Nephron progenitor cell (in vitro differentiated cells): ENCODE measurements at places on chromosomes 3 and 15.

DNA sequence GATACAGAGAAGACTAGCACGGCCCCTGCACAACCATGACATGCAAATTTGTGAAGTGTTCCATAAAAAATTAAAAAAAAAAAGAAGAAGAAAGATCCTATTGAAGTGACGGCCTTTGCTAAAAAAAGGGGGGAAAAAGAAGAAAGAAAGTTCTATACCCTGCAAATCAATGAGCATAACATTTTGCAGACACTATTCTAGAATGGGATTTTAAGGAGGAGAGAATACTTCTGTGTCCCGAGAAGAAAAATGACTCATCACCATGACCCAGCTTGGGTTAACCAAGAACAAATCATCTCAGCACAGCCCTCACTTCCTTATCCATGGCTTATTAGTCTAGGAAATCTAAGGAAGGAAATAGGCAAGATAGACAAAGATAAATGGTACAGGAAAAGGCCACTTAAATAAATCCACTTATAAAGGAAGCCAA lies 7.4 kb upstream of the SH3BP5 start:
- no peak for DNase-seq

DNA sequence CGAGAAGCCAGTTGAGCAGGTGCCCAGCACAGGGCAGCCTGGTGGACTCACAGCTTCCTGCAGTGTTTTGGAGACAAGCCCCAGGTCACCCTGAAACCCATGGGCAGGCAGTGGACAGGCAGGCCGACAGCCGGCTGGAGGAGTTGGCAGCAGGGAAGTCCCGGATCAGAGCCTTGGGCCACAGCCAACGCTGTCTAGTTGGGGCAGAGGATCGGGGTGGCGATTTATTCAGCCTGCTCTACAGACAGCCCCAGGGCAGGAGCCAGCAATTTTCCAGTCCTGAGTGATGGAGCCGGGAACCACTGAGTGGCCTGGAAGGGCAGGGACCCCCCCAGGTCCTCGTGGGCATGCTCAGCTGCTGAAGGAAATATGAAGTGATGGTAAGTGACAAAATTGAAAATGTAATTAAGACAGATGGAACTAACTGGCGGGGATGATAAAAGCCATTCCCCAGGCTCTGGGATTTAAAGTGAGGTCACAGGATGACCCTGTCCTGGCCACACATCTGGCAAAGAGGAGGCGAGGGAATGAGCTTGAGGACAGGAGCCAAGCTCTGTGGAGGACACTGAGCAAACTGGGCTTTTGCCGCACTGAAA lies 34.4 kb upstream of the TBC1D21 start:
- DNase-seq = no peak

DNA sequence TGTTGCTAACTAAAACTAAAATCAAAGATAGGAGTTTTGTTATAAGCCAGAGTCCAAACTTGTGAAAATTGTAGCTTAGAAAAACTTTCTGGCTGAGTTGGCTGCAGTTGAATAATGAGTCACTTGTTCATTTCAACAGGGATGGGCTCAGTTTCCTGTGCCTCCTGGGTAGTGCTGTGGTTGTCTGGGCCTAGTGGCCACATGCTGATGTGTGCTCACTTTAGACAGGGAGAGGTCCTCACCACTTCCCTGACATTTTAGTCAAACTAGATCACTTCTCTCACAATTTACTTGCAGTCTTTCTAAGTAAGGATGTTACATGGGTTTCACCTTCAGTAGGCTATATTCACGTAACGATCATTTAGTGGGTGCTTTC lies 6.3 kb upstream of the UBE2Q2 start:
- DNase-seq = no peak

GRCh38 chr15:45268135-45268534 lies 16.1 kb downstream of the SLC28A2 start:
- DNase-seq = no peak

DNA sequence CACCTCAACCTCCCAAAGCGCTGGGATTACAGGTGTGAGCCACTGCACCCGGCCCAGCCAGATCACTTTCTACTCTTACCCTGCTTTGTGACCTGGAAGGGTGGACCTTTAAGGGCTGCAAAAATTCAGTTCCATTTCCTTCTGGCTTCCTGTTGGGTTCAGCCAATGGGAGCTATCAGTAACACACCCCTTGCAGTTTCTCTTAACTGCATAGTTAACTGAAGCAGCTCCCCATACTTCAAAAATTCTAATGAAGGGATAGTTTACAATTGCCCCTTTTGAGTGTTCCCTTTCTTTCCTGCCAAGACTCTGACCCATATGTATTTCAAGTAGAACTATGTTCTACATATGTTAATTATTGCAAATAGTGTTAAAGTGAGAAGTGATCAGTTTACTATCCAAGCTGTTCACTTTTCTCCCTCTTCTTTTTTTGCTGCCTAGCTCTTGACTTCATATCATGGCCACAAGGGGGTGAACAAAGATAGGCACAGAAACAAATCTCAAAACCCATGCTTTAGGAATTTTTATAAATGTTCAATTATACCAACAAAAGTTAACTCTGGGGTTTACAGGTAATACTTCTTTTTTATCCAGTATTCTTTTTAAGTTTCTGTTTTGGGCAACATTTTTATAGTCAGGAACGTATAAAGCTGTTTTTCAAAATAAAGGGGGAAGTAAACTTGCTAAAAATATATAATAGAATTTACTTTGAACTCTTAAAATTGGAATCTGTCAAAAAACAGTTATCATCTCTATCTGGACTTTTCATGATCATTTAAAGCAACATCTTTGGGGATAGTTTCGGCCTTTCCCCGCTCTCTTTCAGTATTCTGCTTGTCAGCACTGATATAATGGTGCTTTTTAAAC lies 8.1 kb downstream of the PGBD4 start:
- DNase-seq = no peak

DNA sequence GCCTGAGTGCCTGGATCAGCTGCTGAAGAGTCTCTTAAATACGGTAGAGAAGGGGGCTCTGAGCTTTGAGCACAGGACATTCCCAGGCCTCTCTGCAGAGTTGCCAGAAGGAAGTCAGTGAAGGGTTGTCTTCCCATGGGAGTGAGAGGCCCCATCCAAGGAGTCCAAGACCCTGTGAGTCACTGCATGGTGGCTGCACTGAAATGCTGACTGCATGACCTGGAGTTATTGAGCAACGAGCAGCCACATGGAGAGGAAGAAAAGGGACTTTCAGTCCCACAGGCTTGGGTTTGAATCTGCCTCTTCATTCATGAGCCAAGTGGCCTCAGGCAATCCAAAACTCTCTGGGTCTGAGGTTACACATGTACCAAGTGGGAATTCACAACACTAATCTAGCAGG lies 69.6 kb upstream of the RASGRF1 start:
- DNase-seq = no peak

DNA sequence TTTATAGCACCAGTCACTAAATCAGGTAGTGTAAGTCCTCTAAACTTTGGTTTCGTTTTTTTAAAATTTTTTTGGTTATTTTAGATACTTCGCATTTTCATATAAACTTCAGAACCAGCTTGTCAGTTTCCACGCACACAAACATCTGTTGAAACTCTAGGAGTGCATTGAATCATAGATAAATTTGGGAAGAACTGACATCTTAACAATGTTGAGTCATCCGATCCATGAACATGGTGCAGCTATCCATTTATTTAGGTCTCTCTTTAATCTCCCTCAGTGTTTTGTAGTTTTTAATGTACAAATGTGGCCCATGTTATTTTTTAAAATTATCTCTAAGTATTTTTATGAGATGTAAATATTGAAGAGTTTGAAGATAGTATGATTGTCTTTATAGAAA lies 17.7 kb downstream of the TICRR start:
- DNase-seq = no peak

DNA sequence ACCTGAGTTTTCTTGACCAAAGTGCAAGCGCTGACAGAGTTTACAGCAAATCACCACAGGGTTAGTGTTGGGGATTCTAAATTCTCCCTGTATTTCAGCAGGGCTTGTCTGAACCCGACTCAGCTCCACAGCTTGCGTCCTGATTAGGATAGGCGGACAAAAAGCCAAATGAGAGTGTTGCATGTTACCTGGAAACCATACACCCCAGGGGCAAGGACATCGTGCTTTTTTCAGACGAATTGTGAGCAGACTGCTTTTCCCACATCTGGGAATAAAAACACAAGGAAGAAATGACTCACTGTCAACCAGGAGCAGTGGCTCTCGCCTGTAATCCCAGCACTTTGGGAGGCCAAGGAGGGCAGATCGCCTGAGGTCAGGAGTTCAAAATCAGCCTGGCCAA lies 3.0 kb downstream of the DZIP1L start:
- no peak for DNase-seq

DNA sequence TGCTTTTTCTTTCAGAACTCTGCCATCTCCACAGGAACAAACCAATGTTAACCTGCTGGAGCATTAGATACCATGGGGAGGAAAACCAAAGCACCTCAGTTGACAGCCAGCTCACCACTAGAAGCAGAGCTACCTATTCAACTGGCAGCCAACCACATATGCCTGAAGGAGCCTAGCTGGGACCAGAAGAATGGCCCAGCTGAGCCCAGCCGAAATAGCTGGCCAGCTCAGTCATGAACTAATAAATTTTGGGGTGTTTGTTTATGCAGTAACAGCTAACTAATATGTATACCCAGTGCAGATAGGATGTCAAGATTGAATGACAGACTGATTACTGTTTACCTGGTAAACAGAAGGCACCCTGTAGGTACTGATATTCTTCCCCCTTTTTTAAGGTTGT lies 1117.5 kb downstream of the TBL1XR1 start:
- DNase-seq = no peak

GRCh38 chr3:153680526-153680925 lies 440.7 kb upstream of the ARHGEF26 start:
- DNase-seq = no peak

- DNase-seq = no peak
Measured at GRCh38 chr3:5305684-5305989, 118.1 kb downstream of the EDEM1 start.

GRCh38 chr3:185701611-185702261 lies 115.6 kb downstream of the SENP2 start:
- DNase-seq = no peak

GRCh38 chr15:40538976-40539375 lies 25.9 kb downstream of the CCDC32 start:
- peak; percentile 72 for DNase-seq

DNA sequence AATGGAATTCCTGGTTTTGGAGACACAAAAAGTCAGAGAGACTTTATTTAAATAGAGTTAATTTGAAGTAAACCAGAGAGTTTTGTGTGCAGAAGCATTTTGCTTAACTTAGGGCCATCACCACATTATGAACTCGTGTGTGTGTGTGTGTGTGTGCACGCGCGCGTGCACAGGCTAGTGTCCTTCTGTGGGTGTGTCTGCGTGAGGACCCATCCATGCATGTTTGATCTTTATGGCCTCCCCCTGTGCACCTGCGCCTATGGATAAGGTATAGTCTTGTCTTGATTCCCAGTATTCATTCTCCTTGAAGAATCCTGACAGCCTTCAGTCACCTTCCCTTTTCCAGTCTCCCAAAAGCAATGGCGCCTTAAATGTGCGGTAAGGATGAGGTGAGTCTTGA lies 26.0 kb downstream of the MUC20 start:
- no peak for DNase-seq

- DNase-seq = no peak
Measured at GRCh38 chr15:60821462-60822061, 342.6 kb upstream of the ICE2 start.

DNA sequence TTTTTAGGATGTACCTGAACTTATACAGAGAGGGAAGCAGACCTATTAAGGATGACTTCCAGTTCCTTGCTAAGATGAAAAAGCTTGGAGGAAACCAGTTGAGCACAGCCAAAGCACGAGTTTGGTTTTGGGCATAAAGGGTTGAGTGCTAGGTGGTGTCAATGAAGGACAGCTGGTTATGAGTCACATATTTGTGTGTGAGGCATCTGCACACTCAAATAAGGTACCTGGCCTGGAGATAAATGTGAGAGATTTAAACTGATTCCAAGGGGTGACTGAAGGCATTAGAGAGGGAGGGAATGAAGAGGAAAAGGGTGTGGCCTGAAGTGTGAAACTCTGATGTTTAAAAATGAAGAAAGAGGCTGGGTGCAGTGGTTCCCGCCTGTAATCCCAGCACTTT lies 486.7 kb downstream of the DIPK2A start:
- DNase-seq = no peak

DNA sequence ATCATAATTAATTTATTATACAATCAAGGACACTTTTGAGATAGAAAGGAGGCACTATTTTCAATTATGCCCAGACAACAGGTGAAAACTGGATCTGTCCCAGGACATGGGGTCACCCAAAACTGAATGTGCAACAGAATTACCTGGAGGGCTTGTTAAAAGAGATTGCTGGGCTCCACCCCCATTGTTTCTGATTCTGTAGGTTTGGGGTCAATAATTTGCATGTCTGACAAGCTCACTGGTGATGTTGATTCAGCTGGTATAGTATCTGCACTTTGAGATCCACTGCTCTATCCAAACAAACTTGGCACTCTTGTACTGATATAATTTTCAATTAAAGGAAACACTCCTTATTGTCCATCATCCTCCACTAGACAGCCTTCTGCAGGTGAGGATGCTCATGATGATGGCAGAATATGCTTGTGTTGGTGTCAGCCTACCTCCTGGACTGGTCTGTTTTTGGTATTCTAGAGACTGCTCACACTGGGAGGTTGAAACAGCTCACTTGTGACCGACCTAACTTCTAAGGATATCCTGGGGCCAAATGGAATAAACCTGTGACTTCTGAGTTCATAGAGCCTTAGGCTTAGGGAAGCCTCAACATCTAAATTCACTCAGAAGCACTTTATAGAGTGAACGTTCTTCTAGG lies 2.2 kb downstream of the P2RY14 start:
- DNase-seq = no peak

DNA sequence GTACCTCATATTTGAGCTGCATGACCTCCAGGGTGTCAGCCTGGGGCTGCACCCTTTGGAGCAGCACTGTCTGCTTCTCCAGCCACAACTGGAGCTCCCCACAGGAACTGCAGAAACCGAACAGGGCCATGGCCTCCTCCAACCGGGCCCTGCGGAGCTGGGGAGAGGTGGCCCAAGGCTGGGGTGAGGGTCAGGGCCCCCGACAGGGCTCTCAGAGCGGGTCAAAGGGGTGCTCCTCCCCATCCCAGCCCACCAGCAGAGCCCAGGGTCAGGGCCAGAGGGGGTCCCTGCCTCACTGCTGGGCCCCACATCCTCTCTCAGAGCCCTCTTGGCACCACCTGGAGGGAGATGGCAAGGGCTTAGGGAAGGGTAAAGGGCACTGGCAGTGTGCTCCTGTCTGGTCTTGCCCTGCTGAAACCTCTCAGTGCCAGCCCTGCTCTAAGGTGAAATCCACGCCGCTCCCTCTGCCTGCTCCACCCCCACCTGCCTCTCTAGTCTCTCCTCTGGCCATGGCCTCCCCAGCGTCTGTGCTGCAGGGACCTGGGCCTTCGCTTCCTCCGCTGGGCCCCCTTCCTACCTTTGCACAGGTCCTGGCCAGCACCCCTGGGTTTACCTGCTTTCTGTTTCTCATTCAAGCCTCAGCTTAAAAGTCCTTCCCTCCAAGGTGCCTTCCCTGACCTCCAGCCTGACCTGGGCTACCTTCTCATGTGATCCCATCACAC lies 13.5 kb downstream of the SPTBN5 start:
- no peak for DNase-seq

DNA sequence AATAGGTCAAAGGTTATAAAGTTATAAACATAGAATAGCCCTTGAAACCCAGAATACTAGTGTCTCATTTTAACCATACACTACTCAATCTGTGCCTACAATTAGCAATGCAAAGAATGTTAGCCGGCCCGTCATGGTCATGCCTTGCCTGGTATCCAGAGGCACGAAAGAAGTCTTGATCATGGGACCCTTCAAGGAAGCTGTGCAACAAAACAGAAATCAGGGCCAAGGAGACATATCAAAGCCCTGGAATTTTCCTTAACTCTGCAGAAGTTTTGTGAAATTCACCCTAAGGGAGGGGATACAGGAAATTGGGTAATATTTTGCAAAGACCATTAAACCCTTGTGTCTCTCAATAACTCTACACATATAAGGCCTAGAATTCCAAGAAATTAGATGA lies 482.4 kb downstream of the ROBO1 start:
- DNase-seq = no peak
